Left colon (tissue), 2 donors: ENCODE measurements at places on chromosomes 5 and 9.

GRCh38 chr5:158899211-158899610, 200.5 kb downstream of the EBF1 start:
- no peak for DNase-seq

DNA sequence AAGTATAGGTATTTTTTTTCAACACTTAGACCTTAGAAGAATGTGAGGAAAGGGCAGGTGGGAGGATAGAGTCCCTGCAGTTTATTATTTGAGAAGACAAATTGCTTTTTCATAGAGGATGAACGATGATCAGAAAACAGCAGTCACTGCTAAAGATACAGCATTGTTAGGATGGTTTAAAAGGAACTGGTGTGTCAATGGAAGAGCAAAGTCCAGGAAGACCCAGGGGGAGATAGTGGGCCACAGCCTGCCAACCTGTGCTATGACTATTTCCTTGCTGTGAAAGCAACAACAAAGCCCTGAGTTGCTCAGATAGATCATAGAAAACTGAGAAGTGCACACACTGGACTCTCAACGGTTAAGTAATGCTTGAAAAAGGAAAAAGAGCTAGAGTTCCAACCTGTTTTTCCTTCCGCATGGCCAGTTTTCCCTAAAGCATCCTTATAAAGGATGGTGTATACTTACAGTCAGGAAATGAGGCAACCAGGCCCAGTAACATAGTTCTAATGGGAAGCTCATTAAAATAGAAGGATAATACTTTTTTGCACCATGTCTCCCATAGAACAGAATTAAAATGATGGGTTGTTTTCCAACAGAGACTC, 153.8 kb downstream of the CEMIP2 start:
- no peak for DNase-seq

DNA sequence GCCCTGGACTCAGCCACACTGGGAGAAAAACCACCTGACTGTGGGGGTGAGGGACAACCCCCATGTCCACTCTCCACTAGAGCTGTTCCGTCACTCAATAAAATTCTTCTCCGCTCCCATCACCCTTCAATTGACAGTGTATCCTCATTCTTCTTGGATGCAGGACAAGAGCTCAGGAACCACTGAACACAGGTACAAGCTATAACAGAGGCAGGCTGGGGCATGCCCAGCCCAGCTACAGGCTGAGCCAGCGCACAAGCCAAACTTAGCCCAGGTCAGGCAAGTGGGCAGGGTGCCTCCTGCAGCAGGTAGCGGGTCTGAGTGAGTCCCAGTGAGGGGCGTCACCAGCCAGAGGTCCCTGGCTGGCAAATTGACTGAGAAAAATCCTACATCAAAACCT, 183.4 kb downstream of the HINT1 start:
- no peak for DNase-seq

DNA sequence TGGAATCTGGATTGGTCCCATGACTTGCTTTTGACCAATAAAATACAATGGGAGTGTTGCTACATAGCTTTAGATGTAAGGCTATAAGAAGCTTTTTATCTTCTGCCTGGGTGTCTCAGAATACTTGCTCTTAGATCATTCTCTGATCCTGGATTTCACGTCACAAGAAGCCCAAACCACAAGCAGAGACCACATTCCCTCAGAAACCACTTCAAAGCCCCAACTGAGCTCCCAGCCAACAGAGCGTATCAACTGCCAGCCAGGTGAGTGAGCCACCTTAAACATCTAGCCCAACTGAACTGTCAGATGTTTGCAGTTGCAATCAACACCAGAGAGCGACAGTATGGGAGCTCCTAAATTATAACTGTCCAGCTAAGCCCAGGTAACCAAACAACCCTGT, 687.1 kb downstream of the TLE1 start:
- DNase-seq = no peak

DNA sequence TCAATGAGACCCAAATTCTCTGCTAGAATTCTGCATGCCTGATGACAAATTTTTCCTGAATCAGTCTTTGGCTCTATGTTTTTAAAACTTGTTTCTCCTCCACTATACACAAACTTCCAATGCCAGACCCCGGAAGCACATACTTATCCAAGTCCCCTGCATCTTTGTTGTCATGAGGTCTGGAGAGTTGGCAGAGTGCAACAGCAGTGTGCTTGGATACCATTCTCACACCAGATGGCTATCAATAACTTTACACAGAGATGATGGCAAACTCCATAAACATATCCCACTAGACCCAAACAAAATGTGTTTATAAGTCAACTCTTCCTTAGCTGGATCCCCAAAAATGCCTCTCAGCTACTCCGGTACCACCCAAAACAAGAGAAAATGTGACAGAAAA, 337.7 kb upstream of the TRPC7 start:
- DNase-seq = no peak

- DNase-seq = peak; percentile 58
Observed at GRCh38 chr9:35538361-35539234, 48.7 kb downstream of the RUSC2 start.

- no peak for DNase-seq
Observed at GRCh38 chr5:76333571-76333970, 69.5 kb upstream of the IQGAP2 start.

DNA sequence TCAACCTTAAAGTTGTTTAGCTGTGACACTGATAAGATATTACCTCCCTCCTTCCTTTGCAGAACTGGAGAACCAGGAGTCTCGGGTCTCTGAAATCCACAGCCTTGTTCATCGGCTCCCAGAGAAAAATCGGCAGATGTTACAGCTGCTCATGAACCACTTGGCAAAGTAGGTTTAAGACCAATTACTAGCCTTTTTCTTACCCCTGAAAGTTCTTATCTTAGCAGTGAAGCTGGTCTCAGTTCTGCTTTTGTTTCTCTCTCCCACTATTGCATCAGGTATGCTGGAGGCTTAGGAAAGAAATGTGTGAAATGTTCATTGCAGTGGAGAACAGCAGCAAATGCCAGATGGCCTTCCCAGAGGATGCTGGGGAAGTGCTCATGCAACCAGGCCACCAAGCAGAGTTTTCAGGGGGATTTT, 287.4 kb downstream of the ARHGAP26 start:
- no peak for DNase-seq

- no peak for DNase-seq
Observed at GRCh38 chr9:95139126-95139525, 178.4 kb downstream of the FANCC start.

DNA sequence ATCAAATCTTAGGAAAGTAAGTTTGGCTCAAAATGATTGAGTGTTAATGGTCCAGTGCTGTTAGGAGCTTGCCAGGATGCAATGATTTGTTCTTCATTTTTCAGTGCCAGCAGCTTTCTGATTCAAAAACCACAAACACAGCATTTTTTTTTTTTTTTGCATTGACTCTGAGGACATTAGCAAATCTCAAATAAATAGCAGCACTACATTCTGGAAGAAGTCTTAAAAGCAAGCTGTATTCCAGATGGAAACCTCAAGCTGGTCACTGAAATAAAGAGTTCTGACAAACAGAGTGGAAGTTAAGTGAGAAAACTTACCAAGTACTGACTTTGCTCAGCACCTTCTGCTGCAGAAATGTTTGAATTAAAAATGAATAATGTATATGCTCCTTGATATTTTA, 1653.1 kb upstream of the CDH9 start:
- DNase-seq = no peak

- no peak for DNase-seq
Observed at GRCh38 chr5:37774912-37775483, 64.8 kb downstream of the GDNF start.

GRCh38 chr9:134545215-134545542, 96.4 kb upstream of the COL5A1 start:
- DNase-seq = no peak

GRCh38 chr5:134845852-134846640, at the start of gene C5orf24:
C5orf24 (plus strand) TSS chr5:134845968; CDS start chr5:134854901, 8,933 bp downstream.
- peak; percentile 96 for DNase-seq

DNA sequence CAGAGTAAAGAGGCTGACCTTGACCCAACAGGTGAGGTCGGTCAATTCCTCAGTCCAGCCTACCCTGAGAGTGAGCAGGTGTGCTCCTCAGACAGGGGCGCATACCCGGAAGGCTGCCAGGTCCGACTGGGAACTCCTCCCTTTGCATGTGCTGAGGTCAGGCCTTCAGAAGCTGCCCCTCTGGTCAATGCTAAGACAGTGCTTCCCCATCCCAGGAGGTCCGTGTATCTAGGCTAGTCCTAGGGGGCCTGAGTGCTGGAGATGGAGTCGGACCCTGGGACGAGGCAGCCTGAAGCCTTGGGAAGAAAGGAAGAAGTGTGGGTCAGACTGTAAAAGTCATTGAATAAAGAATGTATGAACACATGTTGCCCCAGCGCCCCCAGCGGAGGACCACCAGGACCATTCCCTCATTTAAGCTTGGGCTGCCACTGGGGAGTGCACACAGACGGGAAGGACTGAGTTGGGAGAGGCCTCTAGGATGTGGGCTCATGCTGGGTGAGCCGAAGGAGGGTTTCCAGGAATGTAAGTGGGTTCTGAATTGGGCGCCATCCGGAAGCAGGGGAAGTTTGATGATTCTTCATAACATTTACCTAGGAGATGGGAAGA, 41.0 kb upstream of the GFPT2 start:
- DNase-seq = no peak

DNA sequence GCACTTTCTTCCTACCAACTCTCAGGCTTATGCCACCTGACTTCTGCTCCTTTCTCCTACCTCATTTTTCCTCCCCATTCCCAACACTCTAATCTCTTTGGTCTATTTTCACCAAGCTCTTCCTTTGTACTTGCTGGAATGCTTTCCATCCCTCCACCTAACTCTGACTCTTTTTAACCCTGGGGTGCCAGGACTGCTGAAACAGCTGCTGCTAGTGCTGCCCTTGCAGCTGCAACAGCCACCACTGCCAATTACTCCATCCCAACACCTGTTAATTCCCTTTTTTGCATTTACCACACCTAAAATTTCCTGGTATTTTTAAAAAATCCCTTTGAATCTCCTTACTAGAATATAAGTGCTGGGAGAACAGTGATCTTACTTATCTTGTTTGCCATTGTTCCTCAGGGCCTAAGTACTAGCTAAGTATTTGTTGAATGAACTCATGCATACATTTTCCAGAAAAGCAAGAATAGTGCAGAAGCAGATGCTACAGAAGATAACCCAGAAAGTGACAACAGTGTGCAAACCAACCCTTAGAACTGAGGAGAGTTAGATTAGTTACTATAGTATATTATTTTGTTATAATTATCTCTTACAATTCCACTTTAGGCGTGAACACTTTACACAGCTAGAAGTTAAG, 11.5 kb downstream of the NADK2 start:
- no peak for DNase-seq

- DNase-seq = no peak
Observed at GRCh38 chr5:160516696-160517530, 95.3 kb downstream of the PTTG1 start.

- DNase-seq = no peak
Observed at GRCh38 chr5:53327811-53328334, 152.6 kb upstream of the FST start.

GRCh38 chr9:16252616-16253015, 617.9 kb downstream of the BNC2 start:
- no peak for DNase-seq

DNA sequence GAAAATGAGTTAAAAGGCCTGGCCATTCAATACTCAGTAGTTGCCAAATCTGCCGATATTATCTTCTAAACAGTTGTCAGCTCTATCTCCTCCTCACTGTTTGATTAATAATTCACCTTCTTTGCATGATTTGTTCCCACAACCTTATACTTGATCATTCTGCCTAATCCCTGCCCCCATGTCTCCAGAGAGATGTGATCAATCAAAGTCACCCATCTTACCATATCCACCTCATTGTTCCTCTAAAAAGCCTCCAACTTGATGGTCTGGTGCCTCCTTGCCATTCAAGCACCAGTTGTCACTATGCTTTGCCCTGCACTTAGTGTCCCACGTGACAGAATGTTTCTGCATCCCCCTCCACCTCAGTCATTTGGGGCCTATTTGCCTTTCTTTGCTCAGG, 41.3 kb downstream of the KIAA1958 start:
- DNase-seq = no peak

DNA sequence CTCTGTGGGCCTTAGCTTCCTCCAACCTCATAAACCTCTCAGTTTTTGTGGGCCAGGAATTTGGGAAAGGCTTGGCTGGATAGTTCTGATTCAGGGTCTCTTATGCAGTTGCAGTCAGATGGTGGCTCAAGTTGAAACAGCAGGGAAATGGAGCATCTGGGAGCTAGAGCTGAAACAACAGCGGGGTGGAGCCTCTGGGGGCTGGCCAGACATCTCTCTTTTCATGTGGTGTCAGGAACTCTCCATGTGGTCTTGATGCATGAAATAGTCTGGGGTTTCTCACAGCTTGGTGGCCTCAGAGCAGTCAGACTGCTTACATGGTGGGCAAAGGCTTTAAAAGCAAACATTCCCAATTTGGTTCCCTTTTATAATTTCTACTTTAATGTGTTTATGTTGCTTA, 13.5 kb downstream of the ZNF346 start:
- DNase-seq = no peak

GRCh38 chr5:10655972-10656830, 92.3 kb downstream of the ANKRD33B start:
- DNase-seq = no peak

- no peak for DNase-seq
Observed at GRCh38 chr5:6703806-6704205, 9.4 kb upstream of the TENT4A start.

GRCh38 chr5:54443270-54443669, 12.2 kb upstream of the HSPB3 start:
- no peak for DNase-seq

- DNase-seq = no peak
Observed at GRCh38 chr5:4855880-4856279, 284.2 kb upstream of the ADAMTS16 start.

GRCh38 chr9:15469862-15470261, 40.9 kb downstream of the PSIP1 start:
- DNase-seq = no peak

GRCh38 chr5:172450861-172451695, 3.2 kb downstream of the SH3PXD2B start:
- DNase-seq = no peak

DNA sequence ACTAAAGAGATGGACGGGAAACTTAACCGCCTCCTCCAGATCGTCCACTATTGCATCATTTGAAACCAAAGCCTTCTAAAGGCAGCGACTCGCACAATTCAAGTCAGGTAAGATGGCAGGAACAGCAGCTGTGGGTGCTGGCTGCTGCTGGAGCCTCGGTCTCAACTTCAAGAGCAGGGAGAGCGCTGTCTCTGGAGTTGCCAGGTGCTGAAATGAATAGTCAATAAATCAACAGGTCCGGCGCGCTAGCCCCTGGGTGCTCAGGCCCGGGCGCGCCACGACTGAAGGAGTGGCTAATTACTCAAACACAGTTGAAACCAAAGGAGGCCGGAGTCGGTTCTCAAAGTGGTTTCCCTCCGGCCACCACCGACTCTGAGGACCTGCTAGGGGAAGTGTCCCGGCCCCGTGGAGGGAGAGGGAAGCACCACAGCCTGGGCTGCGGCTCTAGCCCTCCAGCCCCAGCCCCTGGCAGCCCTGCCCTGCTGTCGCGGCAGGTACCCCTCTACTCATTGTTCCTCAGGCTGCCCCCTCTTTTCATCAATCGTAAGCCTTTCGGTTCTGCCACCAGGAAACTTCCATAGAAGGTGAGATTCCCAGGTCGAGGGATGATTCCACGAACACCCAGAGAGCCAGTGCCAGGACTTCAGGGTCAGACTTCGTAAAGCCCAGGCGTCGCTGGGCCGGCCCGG, 804 bp downstream of the TTC39B start:
- DNase-seq = peak; percentile 82
